ENCODE measurements at places on chromosomes 5 and 9. TPM values are rescaled to one million over a fixed set of nuclear protein-coding genes. Genes with fewer than 3 reads are reported as not detected.

ADAMTSL2 gene
- total RNA-seq = not detected

PCDHGA6 gene
- not detected for total RNA-seq

- no peak for DNase-seq
These were observed 15.5 kb upstream of the MEGF9 start for GRCh38 chr9:120729791-120730241.

GRCh38 chr5:136890431-136891148 lies 525.2 kb upstream of the TRPC7 start:
- no peak for DNase-seq

DNA sequence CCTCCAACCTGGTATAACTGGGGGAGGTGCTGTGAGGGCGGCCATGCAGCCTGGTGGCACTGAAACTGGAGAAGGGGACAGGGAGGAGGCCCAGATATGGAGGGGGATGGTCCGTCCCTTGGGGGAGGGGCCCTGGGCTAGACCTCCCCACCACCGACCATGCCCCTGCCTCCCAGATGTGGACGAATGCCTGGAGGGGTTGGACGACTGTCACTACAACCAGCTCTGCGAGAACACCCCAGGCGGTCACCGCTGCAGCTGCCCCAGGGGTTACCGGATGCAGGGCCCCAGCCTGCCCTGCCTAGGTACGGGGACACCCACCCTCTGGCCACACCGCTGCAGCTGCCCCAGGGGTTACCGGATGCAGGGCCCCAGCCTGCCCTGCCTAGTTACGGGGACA lies 15.4 kb upstream of the ASS1 start:
- DNase-seq = no peak

All from G401 (cell line).